ENCODE measurements at places on chromosomes 2 and 18.

GRCh38 chr2:170680172-170680941, 34.8 kb upstream of the SP5 start:
- DNase-seq: no peak
- no peak overlapping the region for H3K4me3 ChIP-seq
- no peak overlapping the region for H3K27ac ChIP-seq
- no peaks in the 10 kb centered on the region for H3K4me1 ChIP-seq
- H3K36me3 ChIP-seq: no peaks in the 10 kb centered on the region
- H3K27me3 ChIP-seq: no peaks in the 10 kb centered on the region

GRCh38 chr2:25304321-25304720, 37.4 kb downstream of the DNMT3A start:
- H3K4me3 ChIP-seq: no peak overlapping the region
- no peak for DNase-seq
- H3K27ac ChIP-seq: no peak overlapping the region
- H3K27me3 ChIP-seq: no peaks in the 10 kb centered on the region

GRCh38 chr2:187500585-187501359, 52.7 kb upstream of the CALCRL start:
- H3K36me3 ChIP-seq: peaks cover 16% of the 10 kb centered on the region
- no peaks in the 10 kb centered on the region for H3K27me3 ChIP-seq
- H3K4me1 ChIP-seq: 0 out of 2 replicates have a peak, but pooled peaks cover 4% of the 10 kb centered on the region
- no peak for DNase-seq
- H3K4me3 ChIP-seq: no peak overlapping the region

DNA sequence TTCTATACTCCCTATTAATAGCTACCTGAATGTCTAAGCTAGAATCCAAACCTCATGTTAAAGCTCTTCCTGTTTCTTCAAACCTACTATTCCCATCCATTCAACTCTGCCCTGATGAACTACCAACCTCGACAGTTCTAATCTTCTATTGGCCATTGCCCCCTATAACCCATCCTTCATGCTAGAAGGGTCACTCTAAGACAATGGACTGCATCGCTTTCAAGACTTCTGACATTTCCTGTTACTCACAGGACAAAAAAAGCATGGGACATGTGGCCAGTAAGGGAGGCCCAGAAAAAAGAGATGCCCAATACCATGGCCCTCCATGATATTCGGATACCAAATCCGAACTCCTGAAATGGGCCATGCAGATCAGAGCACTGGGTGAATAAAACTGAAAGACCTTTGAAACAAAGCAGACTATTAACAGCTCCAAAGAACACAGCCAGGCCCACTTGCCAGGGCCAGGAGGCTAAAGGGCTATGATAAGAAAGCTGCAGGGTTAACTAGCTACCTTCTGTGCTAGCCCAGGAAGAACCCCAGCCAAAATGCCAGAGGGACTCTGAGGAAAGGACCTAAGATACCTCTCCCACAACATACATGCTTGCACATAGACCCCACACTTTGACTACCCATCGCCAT, 4.5 kb downstream of the B4GALT6 start:
- no peaks in the 10 kb centered on the region for H3K36me3 ChIP-seq
- DNase-seq: no peak
- peaks cover 16% of the 10 kb centered on the region for H3K4me1 ChIP-seq
- H3K27me3 ChIP-seq: peaks cover 25% of the 10 kb centered on the region
- H3K4me3 ChIP-seq: no peak overlapping the region

DNA sequence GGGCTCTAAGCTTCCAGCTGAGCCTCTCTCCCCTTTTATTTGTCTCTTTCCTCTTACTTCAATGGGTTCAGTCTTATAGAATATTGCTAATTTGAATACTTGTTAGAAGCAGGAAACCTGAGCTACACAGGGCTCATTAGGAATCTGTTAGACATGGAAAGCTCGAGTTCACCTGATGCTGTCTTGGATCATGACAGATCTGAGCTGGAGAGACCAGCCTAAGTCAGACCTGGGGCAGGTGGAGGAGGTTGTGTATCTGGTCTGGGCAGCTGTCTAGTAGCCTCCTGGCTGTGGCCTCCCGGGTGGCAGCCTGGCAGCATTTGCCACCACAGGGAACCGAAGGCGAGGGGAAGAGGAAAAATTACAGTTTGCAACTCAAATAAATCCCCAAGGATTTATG, 185.9 kb downstream of the ICOS start:
- H3K27me3 ChIP-seq: no peaks in the 10 kb centered on the region
- H3K27ac ChIP-seq: no peak overlapping the region
- no peaks in the 10 kb centered on the region for H3K4me1 ChIP-seq
- no peaks in the 10 kb centered on the region for H3K36me3 ChIP-seq

GRCh38 chr2:70009762-70010575, 48.5 kb upstream of the ASPRV1 start:
- H3K27ac ChIP-seq: no peak overlapping the region
- no peak for DNase-seq
- H3K4me3 ChIP-seq: no peak overlapping the region
- no peaks in the 10 kb centered on the region for H3K27me3 ChIP-seq
- H3K4me1 ChIP-seq: peaks cover 11% of the 10 kb centered on the region

- DNase-seq: peak; percentile 21
- no peak overlapping the region for H3K4me3 ChIP-seq
- H3K27ac ChIP-seq: no peak overlapping the region
- peaks cover 21% of the 10 kb centered on the region for H3K27me3 ChIP-seq
- peaks cover 7% of the 10 kb centered on the region for H3K4me1 ChIP-seq
Observed at GRCh38 chr2:239774933-239775622, 250.1 kb downstream of the NDUFA10 start.

GRCh38 chr2:149136111-149136510, 97.6 kb downstream of the LYPD6B start:
- H3K36me3 ChIP-seq: no peaks in the 10 kb centered on the region
- H3K4me1 ChIP-seq: peaks cover 17% of the 10 kb centered on the region
- DNase-seq: no peak
- H3K27me3 ChIP-seq: no peaks in the 10 kb centered on the region
- no peak overlapping the region for H3K4me3 ChIP-seq

- H3K4me3 ChIP-seq: peak overlapping the region; percentile 100
- H3K27ac ChIP-seq: no peak overlapping the region
- no peaks in the 10 kb centered on the region for H3K27me3 ChIP-seq
- H3K36me3 ChIP-seq: peaks cover 34% of the 10 kb centered on the region
- peaks cover 19% of the 10 kb centered on the region for H3K4me1 ChIP-seq
Observed at GRCh38 chr2:10811517-10811916, 1.1 kb downstream of the PDIA6 start.

GRCh38 chr2:40287195-40287594, 164.7 kb downstream of the SLC8A1 start:
- no peak for DNase-seq
- H3K27ac ChIP-seq: no peak overlapping the region
- H3K4me1 ChIP-seq: peaks cover under 1% of the 10 kb centered on the region
- no peak overlapping the region for H3K4me3 ChIP-seq
- H3K27me3 ChIP-seq: no peaks in the 10 kb centered on the region

- H3K4me3 ChIP-seq: no peak overlapping the region
- no peak overlapping the region for H3K27ac ChIP-seq
- no peaks in the 10 kb centered on the region for H3K4me1 ChIP-seq
- DNase-seq: no peak
- H3K27me3 ChIP-seq: 0 out of 2 replicates have a peak, but pooled peaks cover 3% of the 10 kb centered on the region
- no peaks in the 10 kb centered on the region for H3K36me3 ChIP-seq
Observed at GRCh38 chr2:584863-585823, 92.1 kb downstream of the TMEM18 start.

- DNase-seq: no peak
- no peaks in the 10 kb centered on the region for H3K36me3 ChIP-seq
- H3K27me3 ChIP-seq: peaks cover 41% of the 10 kb centered on the region
- no peak overlapping the region for H3K4me3 ChIP-seq
Observed at GRCh38 chr2:240662681-240663080, 20.0 kb downstream of the AQP12B start.

DNA sequence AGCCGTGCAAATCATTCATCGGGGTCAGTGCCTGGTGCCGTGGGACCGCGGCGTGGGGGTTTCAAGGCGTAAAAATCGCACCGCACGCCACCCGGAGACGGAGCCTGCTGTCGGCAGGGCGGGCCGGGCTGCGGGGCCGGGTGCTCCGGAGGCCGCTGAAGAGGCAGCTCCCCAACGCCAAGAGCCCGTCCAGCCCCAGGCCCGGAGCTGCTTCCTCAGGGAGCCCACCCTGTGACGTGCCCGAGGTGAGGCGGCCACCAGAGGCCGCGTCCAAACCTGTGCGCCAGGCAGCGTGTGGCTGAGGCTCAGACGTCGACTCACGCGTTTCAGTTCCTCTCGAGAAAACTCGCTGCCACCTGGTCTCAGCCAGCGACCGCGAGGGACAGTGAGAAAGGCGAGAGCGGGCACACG, 98.1 kb downstream of the NFATC1 start:
- H3K36me3 ChIP-seq: no peaks in the 10 kb centered on the region
- peaks cover 15% of the 10 kb centered on the region for H3K4me1 ChIP-seq
- no peaks in the 10 kb centered on the region for H3K27me3 ChIP-seq
- no peak overlapping the region for H3K27ac ChIP-seq
- DNase-seq: no peak

GRCh38 chr2:72897785-72898584, 10.8 kb downstream of the SPR start:
- DNase-seq: no peak
- H3K27me3 ChIP-seq: peaks cover 51% of the 10 kb centered on the region

GRCh38 chr18:30404422-30404821, 638.1 kb downstream of the DSC3 start:
- H3K27ac ChIP-seq: no peak overlapping the region
- no peaks in the 10 kb centered on the region for H3K27me3 ChIP-seq
- H3K4me3 ChIP-seq: no peak overlapping the region
